Dermis blood vessel endothelial cell (primary cell): ENCODE measurements at places on chromosomes 3 and 15.

- no peak for DNase-seq
Measured at GRCh38 chr3:157174290-157174648, 14.3 kb upstream of the CCNL1 start.

DNA sequence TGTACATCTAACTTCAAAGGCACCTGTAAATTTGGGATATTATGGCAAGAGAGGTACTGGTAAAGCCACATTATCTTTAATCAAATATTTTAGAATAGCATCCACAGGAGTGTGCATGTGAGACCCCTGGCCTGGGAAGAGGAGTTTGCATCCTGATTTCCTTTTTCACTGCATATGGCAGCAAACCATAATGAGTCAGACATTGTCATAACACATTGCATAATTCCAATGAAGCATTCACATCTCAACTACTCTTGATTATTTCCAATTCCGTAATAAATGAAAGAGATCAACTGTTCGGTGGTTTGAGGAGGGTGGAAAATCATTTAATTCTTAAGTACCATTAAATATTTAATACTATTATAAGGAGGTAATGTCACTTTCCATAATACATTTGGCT lies 215.0 kb downstream of the MECOM start:
- DNase-seq = no peak

- no peak for DNase-seq
Measured at GRCh38 chr3:56747150-56747549, 54.6 kb downstream of the ARHGEF3 start.

GRCh38 chr3:141538568-141539240 lies 51.9 kb downstream of the RASA2 start:
- DNase-seq = no peak

DNA sequence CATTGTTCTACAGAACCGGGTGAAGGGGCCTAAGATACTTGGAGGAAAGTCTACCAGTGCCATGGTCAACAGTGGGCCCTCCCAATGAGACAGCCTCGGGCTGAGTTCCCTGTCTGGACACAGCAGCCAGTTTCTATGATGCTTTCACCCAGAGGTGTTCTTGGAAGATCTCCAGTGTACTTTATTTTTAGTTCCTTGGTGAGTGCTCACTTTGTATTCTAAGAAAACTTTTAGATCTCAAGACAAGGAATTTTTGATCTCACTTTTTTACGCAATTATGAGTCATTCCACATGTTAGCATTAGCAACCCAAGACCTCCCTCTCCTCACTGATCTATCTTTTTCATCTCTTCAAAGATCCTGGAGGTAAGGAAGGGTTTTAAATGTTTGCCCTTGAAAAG lies 287.7 kb downstream of the RORA start:
- DNase-seq = no peak

- peak; percentile 55 for DNase-seq
Measured at GRCh38 chr3:57971975-57972374, 36.2 kb upstream of the FLNB start.

GRCh38 chr3:8328967-8329366 lies 172.7 kb upstream of the LMCD1 start:
- no peak for DNase-seq

- no peak for DNase-seq
Measured at GRCh38 chr3:59605944-59606534, 556.2 kb upstream of the CFAP20DC start.

DNA sequence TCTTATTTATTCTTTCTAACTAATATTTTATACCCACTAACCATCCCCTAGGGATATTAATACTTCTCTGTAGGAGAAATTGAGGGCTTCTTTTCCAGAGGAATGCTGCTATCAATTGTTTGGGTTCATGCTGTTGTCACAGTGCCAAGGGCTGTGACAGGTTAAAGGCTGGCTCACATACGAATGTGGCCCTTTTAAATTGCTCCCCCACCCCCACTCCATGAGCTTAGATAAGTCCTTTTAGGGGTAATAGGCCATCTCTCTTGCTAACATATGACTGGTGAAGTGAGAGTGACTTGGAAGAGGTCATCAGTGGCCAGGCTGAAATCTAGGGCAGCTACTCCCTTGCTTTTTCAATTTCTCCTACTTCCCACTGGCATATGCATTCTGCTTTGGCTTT lies 121.9 kb upstream of the DPH6 start:
- no peak for DNase-seq

DNA sequence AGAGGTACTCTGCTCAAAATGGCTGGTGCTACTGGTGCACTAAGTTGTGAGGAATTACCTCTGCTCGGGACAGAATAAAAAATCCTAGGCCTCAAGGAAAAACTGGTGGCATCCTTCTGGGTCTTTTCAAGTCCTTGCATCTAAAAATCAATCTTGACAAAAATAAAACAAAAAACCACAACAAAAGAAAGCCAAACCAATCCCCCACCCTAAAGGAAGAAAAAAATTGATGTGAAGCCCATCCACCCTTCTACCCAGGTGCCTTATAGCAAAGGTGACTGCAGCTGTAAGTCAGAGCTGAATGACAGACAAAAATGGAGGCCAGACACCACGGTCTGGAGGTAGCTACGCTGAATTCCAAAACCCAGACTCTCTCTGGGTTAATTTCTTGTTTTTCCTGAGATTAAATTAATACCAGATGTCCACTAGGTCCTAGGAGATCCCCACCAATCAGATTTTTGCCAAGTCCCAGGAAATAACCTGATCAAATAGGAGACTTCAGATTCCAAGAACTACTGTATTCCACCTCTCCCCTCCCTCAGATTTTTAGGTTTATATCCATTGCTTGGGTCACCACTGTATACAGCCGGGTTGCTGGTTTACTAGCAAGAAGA lies 33.5 kb downstream of the ABCC5 start:
- DNase-seq = no peak

GRCh38 chr3:113629584-113630421 lies 66.6 kb downstream of the USF3 start:
- DNase-seq = no peak

- no peak for DNase-seq
Measured at GRCh38 chr3:165636684-165637015, 200.6 kb downstream of the BCHE start.

DNA sequence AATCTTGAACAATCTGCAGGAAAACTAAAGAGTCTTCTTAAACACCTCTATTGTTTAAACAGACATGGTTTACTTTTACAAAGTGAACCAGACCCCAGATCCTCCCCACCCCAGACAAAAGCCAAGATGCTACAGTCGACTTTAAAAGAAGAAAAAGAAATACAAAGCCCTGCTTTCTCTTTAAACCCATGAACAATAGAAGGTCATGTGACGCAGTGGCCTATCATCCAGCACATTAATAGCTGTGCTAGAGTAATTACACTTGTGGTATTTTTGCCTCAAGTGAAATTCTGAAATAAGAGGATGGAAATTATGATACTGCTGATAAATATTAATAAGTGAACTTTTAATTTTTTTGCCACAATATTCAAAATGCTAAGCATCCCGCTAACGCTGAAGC lies 613.4 kb downstream of the FOXP1 start:
- DNase-seq = peak; percentile 28

GRCh38 chr3:58899159-58899952 lies 150.5 kb downstream of the CFAP20DC start:
- peak; percentile 68 for DNase-seq

DNA sequence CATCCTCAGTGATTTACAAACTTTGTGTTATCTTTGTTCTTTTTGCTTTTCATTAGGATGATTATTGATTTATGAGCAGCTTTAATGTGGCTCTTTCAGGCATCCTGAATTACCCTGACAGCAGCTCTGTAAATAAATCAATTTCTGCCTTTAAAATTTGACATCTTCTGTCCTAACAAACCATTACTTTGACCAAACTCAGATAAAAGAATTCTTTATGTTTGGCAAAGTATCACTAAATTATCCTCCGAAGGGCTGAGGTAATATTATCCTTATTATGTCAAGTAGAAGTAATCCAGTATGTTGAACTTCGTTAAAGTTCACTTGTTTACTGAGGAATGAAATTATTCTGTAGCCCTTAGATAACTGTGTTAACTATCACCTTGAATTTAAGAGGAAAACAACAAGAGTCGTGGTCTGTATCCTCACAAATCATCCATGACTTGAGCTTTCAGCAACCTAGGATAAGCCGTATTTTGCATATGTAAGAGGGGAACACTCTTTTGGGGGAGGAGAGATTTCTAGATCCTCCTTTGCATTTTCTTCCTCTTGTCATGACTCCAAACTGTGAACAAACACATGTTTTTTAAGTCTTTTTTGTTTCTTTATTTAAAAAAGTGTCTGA lies 173.2 kb upstream of the STAC start:
- DNase-seq = no peak

- DNase-seq = no peak
Measured at GRCh38 chr15:73744293-73744692, 8.9 kb downstream of the INSYN1 start.

GRCh38 chr3:100602506-100603444 lies 6.6 kb upstream of the ADGRG7 start:
- peak; percentile 14 for DNase-seq

GRCh38 chr3:25552251-25552650 lies 112.5 kb downstream of the TOP2B start:
- no peak for DNase-seq

- peak; percentile 66 for DNase-seq
Measured at GRCh38 chr3:127820826-127821313, 1.4 kb downstream of the MGLL start.

DNA sequence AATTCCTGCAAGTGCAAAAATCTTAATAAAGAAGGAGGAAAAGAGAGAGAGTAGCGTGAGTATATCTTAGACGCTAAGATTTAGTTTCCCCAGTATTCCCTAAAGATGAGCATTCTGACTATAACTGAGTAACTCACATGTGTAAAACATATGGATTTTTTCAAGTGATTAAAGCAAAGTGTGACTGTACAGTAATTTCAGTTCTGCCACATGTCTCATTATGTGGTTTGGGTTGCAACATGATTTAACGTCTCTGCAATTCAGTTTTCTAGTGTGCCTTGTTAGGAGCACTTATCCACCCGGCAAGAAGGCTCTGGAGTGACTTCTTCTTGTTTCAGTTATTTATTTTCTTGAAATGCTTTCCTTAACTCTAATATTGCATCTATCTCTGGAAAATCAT lies 514.1 kb downstream of the ROBO1 start:
- DNase-seq = no peak

GRCh38 chr3:64878362-64878761 lies 190.6 kb upstream of the ADAMTS9 start:
- DNase-seq = peak; percentile 42

DNA sequence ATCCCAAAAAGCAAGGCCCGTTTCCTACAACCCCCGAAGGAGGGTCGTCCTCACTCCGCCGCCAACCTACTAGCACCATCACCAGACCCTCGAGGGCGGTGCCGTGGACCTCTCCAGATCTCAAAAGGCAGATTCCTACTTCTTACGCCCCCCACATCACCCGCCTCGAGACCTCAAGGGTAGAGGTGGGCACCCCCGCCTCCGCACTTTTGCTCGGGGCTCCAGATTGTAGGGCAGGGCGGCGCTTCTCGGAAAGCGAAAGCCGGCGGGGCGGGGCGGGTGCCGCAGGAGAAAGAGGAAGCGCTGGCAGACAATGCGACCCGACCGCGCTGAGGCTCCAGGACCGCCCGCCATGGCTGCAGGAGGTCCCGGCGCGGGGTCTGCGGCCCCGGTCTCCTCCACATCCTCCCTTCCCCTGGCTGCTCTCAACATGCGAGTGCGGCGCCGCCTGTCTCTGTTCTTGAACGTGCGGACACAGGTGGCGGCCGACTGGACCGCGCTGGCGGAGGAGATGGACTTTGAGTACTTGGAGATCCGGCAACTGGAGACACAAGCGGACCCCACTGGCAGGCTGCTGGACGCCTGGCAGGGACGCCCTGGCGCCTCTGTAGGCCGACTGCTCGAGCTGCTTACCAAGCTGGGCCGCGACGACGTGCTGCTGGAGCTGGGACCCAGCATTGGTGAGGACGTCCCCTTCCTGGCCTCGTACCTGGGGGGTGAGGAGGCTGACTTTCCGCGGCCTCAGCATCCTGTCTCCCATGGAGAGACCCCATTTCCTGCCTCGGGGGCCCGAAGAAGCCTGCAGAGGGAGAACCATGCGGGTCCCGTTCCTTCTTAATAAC lies at the start of gene MYD88:
TSS of gene MYD88 (plus strand) at position 313 of the 842 bp plus-strand sequence. CDS start at position 353, 40 bp downstream.
- peak; percentile 71 for DNase-seq

DNA sequence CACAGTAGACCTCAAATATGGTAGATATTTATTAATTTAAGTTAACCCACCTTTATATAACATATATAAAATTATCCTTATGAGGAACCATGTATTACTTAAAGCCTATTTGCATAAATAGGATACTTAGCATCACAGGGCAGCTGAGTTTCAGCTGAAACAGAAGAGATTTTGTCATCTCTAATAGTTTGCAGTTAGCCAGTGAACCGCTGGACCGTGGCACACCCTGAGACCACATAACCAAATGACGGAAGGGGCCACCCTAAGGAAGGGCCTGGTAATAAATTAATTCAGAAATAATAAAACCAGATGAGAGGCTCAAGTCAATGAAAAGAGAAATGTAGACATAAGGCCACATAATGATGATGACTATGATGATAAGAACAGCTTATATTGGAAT lies 107.7 kb downstream of the MYO5A start:
- DNase-seq = no peak

GRCh38 chr15:35374661-35375060 lies 171.3 kb downstream of the DPH6 start:
- no peak for DNase-seq

DNA sequence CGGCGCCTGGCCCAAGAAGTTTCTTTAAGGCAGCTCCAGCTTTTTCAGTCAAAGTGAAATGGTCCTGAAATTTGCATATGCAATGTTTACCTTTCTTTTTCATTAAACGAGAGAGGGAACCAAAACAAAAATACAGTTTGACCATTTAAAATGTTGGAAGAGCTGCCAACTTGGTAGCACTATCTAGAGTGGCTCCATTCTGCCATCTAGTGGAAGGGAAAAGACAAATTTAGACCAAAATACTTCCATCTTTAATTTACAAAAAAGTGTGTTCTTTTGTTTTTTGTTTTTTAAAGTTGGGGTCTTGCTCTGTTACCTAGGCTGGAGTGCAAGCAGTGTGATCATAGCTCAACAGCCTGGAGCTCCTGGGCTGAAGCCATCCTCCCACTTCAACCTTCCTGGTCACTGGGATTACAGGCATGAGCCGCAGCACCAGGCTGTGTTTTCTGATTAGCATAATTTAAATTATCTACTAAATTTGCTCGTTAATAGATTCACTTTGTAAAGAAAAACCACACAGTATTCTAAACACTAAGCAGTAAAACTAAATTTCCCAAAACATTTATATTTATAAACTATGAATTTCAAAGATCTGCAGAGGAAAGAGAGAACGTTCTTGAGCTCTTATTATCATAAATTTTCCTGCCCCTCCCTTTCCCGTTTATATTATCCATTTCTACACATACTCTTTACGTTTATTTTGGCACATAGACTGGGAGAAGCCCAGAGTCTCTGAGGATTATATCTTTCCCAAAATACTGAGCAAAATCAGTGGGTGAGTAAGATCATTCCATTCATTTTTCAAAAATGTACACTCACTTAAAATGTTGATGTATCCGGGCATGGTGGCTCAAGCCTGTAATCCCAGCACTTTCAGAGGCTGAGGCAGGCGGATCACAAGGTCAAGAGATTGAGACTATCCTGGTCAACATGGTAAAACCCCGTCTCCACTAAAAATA lies 15.4 kb upstream of the RFC4 start:
- peak; percentile 81 for DNase-seq
